ENCODE measurements at places on chromosomes 12 and 14.

DNA sequence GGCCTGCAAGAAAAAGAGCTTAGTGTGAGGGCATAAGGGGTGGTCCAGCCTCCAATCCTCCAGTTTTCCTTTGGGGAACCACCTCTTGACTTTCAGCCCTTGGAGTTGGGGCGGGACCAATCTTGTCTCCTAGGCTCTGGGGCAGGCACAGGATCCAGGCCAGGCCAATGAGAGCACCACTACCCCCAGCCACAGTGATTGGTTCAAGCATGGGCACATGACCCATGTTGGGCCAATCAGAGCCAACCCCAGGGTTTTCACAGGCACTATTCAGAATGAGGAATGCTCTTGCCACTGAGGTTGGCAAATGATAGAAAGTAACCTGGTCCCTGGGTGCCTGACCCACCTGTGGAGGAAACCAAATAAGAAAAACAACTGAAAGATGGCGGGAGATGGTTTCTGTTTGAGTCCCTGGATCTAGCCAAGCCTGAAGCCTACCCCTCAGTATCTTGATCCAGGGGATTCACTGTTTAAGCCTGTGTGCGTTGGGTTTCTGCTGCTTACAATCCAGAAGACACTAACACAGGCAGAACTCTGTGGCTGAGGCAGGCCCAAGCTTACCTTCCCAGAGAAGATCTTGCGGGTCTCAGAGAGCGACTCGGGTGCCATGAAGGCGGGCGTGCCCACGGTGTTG, 42.9 kb downstream of the P2RX4 start:
- no peak for DNase-seq

DNA sequence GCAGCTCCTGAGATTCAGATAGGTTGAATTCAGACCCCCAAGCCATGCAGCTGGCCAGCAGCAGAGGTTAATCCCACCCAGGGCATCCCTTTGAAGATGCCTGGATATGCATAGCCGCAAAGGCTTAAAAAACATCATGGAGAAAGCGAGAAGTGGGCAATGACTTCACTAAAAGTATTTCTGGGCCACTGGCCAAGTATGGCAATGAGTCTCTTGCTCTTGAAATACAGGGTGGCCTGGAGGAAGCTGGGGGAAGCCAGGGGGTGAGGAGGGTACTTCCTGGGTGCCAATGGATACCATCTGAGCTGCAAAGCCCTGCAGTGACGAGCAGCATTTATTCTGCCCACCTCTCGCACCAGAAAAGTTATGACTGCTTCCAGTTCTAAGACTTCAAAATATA, 539.3 kb upstream of the TBX3 start:
- DNase-seq = peak; percentile 75

DNA sequence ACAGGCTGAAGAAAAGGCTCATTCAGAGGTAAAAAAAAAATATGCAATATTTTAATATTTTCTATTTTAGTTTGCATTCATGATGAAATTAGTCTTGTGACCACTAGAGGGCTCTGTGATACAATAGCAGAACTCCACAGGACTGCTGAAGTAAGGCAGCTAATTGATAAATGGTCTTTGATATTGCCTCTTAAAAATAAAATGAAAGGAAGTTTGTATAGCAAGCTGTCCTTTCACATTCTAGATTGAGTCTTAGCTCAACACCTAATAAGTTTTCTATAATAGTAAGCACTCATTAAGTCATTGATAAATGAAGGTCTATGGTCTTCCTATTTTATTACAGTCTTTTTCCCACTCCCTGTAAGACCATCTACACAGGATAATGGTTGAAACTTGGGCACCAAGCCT, 315.7 kb downstream of the NAV3 start:
- peak; percentile 72 for DNase-seq

DNA sequence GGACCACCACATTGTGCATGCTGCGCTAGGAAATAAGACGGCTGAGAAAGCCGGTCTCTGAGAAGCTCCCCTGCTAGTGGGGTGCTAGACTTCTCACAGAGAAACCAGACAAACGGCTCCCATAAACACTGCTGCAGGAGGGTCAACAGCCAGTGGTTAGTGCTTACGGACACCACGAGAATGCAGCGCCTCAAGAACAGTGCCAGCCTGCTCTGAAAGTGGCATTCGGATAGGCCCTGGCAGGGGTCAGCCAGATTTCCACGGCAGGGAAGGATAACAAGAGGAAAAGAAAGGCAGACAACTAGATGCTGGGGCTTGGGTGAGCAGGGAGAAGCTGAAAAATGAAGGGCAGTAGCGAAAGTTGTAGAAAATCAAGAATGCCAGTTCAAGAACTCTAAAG, 26.4 kb downstream of the PPTC7 start:
- DNase-seq = no peak

All from fibroblast of the aortic adventitia (primary cell).